CD4-positive, alpha-beta T cell treated with Interleukin-2 at 100 ng/mL for 4 hours (primary cell): ENCODE measurements at places on chromosomes 2 and 18.
A peak's percentile ranks its signal among the peaks of the same experiment; 100 is the strongest.

GRCh38 chr2:66771359-66771976, 336.5 kb downstream of the MEIS1 start:
- DNase-seq, result no peak

- DNase-seq, result no peak
Observed at GRCh38 chr18:26977781-26978180, 112.3 kb upstream of the AQP4 start.

DNA sequence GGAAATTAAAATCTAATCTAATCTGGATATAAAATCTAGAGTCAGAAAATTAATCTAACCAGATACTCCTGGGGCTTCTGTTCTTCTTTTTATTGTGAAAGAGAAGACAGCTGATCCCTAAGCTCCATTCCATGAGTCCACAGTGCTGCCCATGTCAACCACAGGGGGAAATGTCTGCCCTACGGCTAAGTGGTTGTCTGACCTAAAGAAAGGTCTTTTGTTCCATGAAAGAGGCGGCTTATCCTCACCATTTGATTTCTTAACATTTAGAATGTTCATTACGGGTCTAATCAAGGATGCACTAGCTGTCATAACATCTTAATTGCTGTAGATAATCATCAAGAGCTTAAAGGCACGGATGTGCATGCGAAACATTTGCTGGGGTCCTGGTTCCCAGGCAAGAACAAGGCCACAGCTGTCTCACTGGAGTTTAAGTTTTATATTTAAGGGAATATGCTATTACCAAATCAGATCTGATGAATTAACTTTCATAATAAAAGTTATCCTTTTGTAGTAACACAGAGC, 162.6 kb downstream of the PAX3 start:
- DNase-seq, result no peak

DNA sequence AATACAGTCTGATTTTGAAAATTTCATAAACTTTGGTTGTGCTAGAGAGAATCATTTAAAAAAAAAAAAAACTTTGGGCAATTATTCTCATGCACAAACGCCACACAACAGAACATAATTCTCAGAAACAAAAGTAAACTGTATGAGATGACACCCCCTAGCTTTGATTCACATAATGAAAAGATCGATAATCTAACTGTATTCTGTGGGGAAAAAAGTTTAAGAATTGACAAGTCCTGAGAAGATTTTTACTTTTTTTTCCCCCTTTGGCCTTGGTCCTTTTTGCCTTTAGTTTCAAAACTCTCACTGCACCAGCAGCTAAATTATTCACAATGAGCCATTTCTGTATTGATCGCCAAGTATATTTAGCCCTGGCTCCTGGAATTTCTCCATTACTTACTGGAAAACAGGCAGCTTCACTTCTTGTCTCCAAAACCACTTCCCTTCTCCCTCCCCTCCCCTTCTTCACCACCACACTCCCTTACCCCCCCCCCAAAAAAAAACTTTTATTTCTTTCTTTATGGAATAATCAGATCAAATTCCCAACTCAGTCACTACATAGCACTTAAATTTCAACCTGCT, 2.0 kb downstream of the IKZF2 start:
- DNase-seq, result peak; percentile 26

- no peak for DNase-seq
Observed at GRCh38 chr2:2472881-2473280, 141.8 kb upstream of the MYT1L start.

DNA sequence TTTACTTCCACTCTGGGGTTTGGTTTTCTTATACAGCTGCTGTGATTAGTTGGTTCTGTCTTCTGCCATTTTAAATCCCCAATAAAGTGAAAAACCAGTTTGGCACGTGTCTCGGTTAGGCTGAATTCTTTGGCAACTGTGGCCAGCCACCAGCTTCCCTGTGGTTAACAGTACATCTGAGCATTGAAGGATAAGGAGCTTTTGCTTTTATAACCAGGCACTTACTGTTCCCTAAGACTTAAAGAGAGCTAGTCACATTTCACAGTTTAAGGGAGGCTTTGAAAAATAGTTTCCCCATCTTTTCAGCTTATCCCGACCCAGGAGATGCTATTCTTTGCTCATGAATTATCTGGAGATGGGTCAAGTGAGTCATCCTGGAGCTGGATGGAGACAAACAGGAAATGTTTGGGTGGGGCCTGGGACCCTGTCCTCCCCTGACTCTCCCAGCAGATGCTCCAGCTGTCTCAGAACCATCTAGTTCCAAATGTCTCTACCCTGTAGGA, 57.3 kb upstream of the EML6 start:
- no peak for DNase-seq

DNA sequence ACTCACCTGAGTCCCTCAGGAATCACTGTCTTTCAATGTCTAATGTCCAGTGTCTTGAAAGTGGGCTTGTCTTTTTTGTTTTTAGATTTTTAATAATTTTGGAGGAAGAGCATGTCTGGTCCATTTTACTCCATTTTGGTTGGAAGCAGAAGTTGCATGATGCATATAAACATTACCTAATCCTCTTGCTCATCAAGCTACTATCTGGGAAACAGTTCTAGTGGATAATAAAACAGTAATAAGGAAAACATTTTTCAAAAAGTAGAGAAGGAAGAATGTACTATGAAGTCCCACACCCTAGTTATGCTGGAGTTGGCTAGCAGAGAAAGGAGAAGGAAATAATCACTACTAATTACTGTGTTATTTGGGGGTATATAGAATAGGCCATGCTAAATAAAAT, 263.7 kb downstream of the ETAA1 start:
- DNase-seq, result no peak

DNA sequence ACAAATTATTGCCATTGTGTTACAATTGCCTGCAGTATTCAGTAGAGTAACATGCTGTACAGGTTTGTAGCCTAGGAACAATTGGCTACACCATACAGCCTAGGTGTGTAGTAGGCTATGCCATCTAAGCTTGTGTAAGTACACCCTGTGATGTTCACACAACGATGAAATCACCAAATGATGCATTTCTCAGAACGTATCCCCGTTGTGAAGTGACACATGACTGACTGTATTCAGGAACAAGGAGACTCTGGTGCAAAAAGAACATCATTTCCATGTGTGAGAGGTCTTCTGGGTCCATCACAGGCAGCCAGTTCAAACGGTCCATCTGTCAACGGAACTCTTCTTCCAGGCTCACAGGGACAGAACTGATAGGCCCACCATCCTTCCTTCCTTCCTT, 263.7 kb downstream of the ANAPC1 start:
- no peak for DNase-seq

- DNase-seq, result no peak
Observed at GRCh38 chr18:74722237-74722636, 124.6 kb downstream of the ZNF407 start.

DNA sequence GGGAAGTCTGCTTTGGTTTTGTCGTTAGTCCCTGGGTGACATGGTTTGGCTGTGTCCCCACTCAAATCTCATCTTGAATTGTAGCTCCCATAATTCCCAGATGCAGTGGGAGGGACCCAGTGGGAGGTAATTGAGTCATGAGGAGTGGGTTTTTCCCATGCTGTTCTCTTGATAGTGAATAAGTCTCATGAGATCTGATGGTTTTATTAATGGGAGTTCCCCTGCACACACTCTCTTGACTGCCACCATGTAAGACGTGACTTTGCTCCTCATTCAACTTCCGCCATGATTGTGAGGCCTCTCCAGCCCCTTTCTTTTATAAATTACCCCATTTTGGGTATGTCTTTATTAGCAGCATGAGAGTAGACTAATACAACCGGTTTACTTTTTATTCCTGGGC, 405.8 kb upstream of the ID2 start:
- DNase-seq, result no peak

- peak; percentile 19 for DNase-seq
Observed at GRCh38 chr2:238379096-238379810, 47.5 kb upstream of the ASB1 start.

DNA sequence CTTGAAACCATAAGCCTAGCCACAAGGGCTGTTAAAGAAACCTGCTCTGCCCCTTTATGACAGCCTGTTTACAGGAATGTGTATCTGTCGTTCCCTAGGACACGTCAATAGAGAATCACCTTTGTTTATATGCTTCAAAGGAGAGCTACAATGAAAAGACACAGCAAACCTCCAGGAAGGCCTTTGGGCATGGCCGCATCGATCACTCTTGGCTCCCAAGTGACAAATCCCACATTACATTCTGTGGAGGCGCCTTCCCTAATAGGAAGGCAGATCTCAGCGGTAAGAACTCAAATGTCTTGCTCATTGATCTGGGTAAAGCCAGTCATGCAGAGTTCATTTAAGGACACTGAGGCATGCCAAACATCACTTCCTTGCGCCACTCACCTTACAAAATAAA, 26.5 kb downstream of the KIAA2012 start:
- no peak for DNase-seq

DNA sequence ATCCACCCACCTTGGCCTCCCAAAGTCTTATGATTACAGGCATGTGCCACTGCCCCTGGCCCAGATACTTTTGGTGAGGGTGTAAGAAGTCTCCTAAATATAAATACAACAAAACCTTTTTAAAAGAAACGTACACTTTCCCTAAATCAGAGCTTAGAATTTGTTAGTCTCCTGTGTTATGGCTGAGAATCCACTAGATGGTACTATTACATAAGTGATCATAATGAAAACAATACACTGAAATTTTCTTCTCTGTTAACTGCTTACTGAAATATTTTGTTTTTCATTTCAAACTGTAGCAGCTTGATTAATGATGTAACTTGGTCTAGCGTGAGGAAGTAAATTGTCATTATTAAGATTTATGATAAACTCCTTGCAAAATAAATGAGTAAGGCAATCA, 74.8 kb upstream of the FAM98A start:
- DNase-seq, result no peak

- no peak for DNase-seq
Observed at GRCh38 chr2:194289712-194290346, 1367.2 kb upstream of the SLC39A10 start.

- DNase-seq, result no peak
Observed at GRCh38 chr2:232888099-232888836, 18.2 kb downstream of the SNORC start.

DNA sequence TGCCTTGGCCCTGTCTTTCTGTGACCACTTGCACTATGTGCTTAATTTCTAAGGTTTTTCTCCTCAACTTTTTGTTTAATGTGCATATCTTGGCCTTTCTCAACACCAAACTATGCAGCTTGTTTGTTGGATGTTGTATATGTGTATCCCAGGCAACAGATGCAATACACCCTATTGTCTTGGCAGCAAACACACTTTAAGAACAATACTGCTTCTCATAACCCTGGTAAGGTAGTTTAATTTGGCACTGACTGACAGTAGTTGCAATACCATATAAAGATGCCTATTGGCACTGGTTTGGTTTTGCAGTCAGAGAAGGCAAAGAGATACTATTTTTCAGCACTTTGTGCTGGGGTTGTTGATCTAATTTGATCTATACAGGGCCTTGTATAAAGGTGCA, 360.7 kb upstream of the CWC22 start:
- no peak for DNase-seq

- DNase-seq, result no peak
Observed at GRCh38 chr2:192544371-192544955, 349.7 kb upstream of the TMEFF2 start.

GRCh38 chr2:177322801-177323261, 58.3 kb upstream of the NFE2L2 start:
- DNase-seq, result no peak

DNA sequence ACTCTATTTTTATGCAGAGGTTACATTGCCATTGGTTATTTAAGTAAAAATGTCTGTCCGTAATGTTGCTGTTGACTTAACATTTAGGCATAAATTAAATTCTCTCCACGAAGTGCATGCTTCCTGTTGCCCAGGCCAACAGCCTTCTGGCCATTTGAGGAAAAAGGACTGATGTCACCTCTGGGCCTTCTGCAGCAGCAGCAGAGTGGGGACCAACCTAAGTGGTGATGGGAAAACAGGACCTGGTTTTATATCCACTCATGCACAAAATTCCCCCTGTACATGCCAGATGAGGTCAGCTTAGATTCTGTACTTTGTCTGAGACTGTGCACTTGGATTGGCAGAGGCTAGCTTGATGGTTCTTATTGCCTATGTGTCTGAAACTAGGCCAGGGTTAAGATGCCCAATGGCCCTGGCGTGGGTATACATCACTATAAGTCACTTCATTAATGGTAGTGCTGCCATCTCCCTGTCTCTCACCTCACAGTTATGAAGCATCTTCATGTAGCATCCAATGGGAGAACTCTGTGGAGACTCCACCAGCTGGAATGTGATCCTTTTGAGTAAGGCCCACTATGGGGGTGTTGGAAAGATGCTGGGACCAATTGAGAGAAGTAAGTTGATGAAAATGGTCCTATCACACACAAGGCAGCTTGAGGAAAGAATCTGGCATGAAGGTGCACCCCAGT, 4.4 kb downstream of the ARHGAP25 start:
- no peak for DNase-seq

DNA sequence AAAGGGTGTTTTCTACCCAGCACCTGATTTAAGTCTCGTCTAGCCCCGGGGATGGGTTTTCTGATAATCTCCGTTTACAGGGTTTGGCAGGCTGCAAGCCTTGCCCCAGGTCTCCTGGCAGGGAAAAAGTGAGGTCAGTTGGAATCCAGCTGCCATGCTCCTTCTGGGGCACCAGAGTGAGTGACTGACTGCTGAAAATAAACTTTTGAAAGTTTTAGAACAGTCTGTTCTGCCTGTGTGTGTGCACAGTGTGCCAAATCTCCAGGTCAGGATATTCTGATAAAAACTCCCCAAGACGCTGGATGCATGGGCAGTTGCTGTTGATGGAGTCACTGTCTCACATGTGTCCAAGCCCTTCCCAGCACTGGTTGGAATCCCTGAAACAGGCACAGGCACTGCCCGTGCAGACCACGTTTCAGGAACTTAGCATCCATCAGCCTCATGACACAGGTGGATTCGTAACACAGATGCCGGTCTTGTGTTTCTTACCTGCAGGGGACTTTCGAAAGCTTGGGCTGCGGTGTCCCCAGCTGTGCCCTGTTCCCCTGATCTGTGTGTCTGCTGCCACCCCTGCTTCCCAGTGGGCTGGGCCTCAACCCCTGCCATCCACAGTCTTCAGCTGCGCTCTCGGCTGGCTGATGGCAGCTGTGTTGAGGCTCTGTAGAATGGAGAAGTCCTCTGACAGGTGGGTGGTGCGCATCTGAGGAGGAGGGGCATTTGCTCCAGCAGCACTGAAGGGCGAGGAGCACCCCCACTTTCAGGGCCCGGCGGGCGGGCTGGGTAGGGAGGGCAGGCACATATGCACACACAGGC, 65.0 kb downstream of the SH3RF3 start:
- no peak for DNase-seq

- no peak for DNase-seq
Observed at GRCh38 chr2:128446874-128447537, 128.3 kb upstream of the HS6ST1 start.

DNA sequence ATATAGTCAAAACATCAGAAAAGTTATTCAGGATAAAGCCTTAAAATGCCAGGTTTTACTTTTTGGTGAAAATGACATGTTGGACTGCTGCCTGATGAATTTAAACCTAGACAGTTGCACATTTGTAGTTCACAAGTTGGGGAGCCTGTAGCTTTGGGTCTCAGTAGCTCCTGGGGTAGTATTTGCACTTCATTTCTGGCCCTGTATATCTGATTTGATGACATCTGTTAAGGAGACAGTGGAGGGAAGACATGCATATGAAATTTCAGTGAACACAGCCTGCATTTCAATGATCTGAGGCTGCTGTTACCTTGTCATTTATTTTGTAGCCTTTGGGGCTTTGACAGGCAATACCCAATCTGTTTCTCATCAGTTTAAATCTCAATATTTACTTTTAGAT, 156.4 kb downstream of the DCC start:
- DNase-seq, result no peak

- DNase-seq, result no peak
Observed at GRCh38 chr2:84851876-84852275, 29.0 kb downstream of the TRABD2A start.

- DNase-seq, result no peak
Observed at GRCh38 chr2:235050980-235051351, 99.1 kb downstream of the SH3BP4 start.
